ENCODE measurements at places on chromosomes 6 and 20. TPM values are rescaled to one million over a fixed set of nuclear protein-coding genes. Genes with fewer than 3 reads are reported as not detected.

Gene LPIN3
- polyA plus RNA-seq: 9.1 TPM

Gene RALGAPA2
- polyA plus RNA-seq: 20.0 TPM

Gene CYP24A1
- polyA plus RNA-seq: 2.1 TPM

Gene LTB
- 1.2 TPM for polyA plus RNA-seq

Gene HDGFL1
- not detected for polyA plus RNA-seq

Gene HTR1E
- 1.0 TPM for polyA plus RNA-seq

Gene COL9A3
- 14.1 TPM for polyA plus RNA-seq

Gene CALHM6
- 2.7 TPM for polyA plus RNA-seq

Gene NKX2-4
- polyA plus RNA-seq: not detected

Gene TAGAP
- 0.92 TPM for polyA plus RNA-seq

GRCh38 chr6:169833258-169833794 is 81.9 kb downstream of the ERMARD start:
- no peak for DNase-seq

DNA sequence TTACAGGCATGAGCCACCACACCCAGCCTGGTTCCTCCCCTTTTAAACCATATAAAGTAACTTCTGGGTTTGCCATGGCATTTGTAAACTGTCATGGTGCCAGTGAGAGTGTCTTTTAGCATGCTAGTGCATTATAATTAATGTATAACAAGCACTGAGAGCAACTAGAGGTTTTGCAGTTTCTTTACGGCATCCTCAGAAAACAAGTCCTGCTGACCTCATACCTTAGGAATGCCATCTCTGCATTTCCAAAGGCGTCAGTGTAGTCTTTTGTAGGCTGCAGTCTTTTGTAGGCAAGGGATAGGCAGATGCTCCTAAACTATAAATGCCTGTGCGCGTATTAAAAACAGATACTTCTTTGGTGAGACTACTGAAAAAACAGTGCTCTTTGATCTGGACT is 75.0 kb upstream of the EZR start:
- DNase-seq: no peak

- DNase-seq: no peak
Observed at GRCh38 chr6:83019741-83020140, 45.9 kb downstream of the UBE3D start.

GRCh38 chr6:56450882-56451739 is 191.6 kb downstream of the DST start:
- DNase-seq: no peak

GRCh38 chr6:31125162-31125561 is 4.9 kb upstream of the CDSN start:
- DNase-seq: no peak

DNA sequence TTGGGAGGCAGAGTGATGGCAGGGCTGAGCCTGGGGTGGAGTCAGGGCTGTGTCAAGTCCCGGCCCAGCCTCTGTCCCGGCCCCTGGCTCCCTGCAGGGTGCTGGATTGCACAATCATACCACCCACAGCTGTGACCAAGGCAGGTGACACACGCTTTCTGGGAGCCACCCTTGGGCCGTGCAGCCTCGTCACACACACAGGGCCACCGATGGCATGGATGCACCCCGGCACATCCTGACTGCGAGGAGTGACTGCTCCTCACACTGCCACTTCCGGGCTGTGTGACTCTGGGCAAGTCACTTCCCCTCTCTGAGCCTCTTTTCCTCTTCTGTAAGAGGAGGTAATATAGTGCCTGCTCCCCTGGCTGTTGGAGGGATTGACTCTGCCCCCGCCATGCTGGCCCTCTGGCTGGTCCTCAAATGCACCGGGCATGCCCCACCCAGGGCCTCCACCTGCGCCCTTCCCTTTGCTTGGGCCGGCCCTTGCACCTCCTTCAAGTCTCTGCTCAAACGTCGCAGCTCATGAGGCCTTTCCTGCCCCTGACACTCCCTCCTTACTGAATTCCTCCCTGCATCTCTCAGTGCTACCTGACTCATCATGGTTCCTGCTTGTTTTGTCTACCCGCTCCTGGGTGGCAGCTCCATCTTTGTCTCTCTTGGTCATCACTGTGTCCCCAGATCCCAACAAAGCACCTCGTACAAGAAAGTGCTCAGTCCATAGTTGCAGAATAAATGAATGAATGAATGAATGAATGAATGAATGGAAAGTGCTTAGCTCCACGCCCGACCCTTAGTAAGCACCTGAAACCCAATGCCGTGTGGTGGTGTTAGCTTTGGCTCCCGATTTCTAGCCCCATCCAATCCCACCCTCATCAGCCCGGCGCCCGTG is 93.5 kb downstream of the CEBPB start:
- no peak for DNase-seq

DNA sequence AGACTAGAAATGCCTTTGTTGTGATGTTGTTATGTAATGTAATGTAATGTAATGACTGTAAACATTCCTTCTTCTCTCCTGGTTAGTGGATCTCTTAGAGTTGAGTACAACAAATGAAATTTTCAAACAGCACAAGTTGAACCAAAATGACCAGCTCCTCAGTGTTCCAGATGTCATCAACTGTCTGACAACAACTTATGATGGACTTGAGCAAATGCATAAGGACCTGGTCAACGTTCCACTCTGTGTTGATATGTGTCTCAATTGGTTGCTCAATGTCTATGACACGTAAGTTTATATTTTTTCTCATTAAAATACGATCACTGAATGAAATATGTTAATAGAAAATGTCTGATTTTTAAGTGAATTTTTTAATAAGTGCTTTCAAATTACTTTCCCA is 496.7 kb downstream of the UTRN start:
- no peak for DNase-seq

DNA sequence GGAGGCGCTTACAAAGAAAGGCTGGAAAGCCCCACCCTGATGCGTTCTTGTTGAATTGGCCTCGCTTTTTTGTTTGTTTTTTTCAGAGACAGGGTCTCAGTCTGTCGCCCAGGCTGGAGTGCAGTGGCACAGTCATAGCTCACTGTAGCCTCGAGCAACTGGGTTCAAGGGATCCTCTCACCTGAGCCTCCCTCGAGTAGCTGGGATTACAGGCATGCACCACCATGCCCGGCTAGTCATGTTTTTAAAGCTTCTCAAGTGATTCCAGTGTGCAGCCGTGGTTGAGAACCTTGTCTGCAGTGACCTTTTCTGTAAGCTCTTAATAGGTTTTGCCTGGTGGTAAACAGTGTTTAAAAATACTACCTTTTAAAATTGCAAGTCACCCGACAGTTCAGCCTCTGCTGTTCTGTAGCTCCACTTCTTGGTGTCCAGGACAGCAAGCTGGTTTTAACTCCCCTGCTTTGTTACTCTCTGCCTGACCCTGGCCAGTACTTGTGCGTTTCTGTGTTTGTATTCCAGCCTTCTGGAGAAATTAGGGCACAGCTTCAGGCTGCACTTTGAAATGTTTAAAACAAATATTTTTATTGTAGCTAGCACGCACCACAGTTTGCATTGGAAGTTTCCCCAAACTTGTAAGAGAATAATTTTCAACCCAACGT is 54.4 kb downstream of the KDM1B start:
- no peak for DNase-seq

DNA sequence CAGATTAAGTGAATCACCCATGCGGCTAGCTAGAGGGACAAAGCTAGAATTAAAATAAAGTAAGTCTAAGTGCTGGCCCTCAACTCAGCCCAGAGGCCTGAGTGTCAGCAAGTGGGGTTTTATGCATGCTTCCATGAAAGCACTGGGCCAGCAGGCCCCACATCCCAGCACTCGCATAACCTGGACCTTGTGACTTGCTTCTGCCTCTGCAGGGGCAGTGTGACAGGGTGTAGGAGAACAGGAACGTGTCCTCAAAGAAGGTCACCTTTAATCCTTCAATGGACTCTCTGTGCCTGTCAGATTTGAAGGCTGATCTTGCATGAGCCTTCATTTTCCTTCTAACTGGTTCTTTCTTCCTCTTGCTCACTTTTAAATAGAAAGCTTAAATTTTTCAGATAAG is 183.4 kb downstream of the ALDH8A1 start:
- DNase-seq: no peak

DNA sequence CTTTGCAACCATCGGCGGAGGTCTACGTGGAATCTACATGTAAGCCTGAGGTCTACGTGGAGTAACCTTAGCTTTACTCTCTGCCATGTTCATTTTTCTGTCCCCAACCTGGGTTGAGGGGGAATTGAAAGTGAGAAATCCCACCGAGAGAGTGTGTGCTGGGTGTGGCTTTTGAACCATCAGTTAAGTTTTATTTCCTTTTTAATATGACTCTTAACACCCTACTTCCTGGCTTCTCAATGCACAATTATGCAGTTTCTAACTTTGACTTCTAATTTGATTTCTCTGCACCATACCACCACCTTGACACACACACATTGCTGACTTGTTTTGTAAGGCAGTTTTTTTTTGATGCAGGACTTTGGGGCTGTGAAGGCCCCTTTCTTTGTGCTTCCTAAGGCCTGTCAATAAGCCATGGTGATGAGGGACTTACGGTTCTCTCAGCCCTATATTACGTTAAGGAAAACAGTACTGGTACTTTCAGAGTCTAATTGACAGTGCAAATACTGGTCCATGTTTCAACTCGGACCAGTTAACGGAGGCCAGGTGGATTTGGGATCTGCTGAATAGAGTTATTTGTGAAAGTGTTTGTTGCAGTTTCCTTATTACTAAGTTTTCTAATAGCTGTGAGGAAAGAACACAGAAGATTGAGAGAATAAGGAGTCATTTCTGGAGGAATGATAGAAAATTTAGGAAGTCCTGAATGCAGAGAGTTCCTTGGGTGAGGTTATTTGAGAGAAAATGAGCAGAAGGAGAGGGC is 206.5 kb downstream of the JARID2 start:
- DNase-seq: no peak

DNA sequence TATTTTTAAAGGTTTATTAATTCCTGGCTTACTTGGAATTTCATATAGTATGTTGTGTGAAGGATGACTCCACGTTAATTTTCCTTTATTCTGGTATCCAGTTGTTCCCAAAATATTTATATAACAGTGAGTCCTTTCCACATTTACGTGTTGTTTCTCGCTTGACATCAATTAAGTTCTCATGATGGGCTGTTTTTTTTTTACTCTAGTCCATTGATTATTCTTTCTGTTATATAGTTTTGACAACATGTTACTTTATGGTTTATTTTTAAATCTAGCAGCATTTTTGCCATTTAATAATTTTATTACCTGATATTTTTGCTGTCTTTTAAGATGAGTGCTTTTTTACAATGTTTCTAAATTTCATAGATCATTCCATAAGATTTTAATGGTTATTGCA is 6.7 kb downstream of the TRIM40 start:
- DNase-seq: no peak

DNA sequence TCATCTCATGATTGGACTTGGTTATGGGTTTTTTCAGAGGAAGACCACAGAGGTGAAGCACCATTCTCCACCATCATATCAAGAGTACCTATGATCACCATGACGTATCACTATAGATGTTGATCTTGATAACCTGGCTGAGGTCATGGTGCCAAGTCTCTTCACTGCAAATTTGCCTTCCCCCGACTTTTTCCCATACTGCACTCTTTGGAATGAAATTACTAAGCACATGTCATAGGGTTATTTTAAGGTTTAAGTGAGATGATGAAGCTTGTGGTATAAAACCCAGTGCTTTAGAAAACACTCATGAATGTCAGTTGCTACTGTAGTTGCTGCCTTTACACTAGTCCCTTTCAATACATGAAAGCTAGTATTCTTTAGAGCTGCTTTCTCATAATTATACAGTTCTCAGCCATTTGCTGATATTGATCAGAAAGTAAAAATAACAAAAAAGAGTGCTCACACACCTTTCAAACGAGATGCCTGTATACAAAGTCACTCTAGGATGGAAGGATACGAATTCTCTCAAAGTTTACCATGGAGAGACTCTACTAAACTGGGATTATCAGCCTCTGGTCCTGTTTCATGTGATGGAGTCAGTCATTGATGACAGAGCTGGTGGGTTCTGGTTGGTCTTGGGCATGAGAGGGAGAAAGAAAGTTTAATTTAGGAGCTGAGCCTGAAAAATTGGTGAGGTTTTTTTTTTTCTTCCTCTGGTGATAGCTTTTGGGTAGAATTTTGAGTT is 228.1 kb downstream of the PRL start:
- no peak for DNase-seq

DNA sequence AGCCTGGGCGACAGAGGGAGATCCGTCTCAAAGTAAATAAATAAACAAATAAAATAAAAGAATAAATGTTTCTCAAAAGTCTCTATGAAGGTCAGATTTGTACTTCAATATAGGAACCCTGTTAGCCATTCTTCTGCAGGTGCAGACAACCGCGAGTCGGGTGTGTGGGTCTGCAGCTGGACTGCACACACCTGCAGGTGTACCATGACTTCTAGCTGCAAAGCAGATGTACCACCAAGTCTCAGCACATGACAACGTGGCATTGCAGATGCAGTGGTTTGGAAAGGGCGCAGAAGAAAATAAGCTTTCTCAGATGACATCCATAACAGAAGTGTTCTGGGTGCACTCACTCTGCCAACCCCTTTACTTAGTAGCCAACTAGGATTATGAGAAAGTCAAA is 239.7 kb downstream of the ATXN1 start:
- DNase-seq: no peak

DNA sequence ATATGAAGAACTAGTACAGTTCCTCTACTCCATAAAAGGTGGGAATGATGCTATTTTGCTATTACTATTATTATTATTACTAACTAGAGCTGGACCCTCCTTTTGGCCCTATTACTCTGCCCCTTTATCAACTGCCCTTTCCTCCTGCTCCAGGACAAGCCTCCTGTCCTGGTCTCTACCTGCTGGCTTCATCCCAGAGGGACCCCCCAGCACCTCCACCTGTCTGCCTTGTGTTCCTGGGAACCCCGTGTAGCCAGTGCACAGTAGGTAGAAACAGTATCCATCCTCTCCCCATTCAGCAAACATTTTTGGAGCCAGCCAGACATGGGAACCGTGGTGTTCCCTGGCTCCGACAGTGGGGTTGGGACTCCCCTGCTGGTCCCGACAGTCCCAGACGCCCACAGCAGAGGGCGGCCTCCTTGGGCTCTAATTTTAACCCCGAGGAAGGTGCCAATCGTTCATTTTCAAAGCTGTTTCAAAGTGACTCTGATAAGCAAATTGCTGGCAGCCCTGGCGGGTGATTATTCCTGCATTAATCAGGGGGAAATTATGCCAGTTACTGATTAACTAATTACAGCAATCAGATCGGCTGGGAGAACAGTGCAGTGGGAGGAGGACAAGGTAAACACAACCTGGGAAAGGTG is 44.2 kb upstream of the MDGA1 start:
- no peak for DNase-seq

GRCh38 chr20:38202153-38202981 is 37.3 kb upstream of the TGM2 start:
- no peak for DNase-seq
